ENCODE measurements at places on chromosomes 12 and 14. TPM values are rescaled to one million over a fixed set of nuclear protein-coding genes. Genes with fewer than 3 reads are reported as not detected.
A peak's percentile ranks its signal among the peaks of the same experiment; 100 is the strongest.

The RAD52 gene
- total RNA-seq = 11.1 TPM

The SMCO2 gene
- total RNA-seq = 0.52 TPM

The P2RX2 gene
- not detected for total RNA-seq

The EPS8 gene
- 64.8 TPM for total RNA-seq

The GPR68 gene
- total RNA-seq = 4.2 TPM

DNA sequence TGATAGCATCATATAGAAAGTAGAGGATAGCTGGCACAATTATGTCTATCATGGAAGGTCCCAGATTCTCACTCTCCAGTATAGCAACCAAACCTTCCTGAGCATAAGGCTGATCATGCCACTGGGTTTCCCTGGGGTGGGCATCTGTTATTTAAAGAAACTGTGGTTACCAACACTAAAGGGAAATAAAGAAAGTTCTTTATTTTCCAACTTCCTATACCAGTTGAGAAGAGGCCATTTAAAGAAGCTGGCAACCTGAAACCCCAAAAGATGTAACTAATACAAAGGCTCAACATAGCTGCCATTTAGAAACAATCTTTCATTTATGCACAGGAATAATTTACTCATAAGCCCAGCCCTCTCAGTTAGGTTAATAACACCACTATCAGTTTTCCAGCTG is 3.1 kb downstream of the BCAT1 start:
- DNase-seq = no peak

- DNase-seq = no peak
Observed at GRCh38 chr12:97513950-97514349, 51.3 kb downstream of the RMST start.

DNA sequence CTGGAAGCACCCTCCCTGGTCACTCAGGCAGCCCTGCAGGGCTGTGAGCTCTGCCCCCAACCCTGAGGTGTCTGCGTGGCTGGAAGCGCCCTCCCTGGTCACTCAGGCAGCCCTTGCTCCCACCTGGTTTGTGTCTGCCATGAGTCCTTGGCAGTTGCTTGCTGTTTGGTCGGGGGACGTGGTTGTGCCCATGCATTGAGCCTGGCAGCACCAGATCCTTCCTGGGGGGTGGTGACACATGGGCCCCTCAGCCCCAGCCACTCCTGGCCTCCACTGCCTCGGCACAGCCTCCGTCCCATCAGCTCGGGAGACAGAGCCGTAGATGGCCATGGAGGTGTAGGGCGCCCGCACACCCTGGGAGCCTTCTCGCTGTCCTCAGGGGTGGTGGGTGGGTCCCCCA is 19.6 kb downstream of the MTA1 start:
- no peak for DNase-seq

GRCh38 chr14:100388103-100389054 is 65.2 kb downstream of the SLC25A47 start:
- no peak for DNase-seq

DNA sequence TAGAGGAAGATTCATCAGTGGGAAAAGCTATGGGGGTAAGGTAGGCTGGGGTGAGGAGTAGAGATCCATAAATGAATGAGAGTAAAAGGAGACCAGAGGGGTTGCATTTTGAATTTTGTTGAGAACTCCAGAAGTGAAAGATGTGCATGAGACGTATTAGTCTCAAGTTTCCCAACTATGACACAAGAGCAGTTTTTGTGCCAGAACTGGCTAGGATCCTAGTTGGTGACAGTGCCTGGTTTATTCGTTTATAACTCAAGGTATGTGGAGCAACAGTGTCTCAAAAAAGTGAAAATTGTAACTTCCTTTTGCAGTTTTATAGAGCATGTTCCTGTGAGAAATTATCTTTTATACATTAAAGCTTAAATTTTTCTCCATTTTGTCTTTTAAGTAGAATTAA is 377.0 kb downstream of the NPAS3 start:
- no peak for DNase-seq

DNA sequence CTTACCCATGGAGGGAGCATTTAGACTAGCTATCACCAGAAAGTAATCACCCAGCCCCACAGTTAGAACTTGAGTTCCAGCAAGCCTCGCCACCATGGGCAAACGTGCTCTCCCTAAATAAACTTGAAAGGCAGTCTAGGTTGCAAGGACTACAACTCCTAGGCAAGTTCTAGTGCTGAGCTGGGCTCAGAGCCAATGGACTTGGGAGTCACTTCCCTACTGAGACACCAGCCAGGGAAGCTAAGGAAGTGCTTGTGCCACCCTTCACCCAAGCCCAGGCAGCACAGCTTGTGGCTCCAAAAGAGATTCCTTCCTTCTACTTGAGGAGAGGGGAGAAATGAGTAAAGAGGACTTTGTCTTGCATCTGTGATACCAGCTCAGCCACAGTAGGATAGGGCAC is 57.9 kb downstream of the SLCO1A2 start:
- no peak for DNase-seq

- no peak for DNase-seq
Observed at GRCh38 chr14:42664190-42664589, 1057.5 kb downstream of the LRFN5 start.

- DNase-seq = no peak
Observed at GRCh38 chr12:57541001-57541400, 6.0 kb downstream of the DCTN2 start.

DNA sequence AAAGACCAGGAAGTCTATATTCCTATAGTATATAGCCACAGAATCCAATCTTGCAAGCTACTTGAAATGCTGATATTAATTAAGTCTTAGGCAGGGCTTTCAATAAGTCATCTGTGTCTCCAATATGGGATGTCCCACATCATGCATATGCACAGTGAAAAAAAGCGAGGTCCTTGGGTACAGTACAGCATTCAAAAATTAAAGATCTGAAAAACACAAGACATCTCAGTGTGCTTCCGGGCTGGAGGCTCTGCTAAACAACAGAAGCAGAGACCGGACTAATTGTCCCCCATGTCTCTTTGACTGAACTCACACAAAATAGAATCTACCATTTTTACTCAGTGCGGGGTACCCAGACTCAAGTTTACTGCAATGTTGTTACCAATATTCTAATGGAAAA is 156.0 kb downstream of the DAD1 start:
- DNase-seq = no peak

DNA sequence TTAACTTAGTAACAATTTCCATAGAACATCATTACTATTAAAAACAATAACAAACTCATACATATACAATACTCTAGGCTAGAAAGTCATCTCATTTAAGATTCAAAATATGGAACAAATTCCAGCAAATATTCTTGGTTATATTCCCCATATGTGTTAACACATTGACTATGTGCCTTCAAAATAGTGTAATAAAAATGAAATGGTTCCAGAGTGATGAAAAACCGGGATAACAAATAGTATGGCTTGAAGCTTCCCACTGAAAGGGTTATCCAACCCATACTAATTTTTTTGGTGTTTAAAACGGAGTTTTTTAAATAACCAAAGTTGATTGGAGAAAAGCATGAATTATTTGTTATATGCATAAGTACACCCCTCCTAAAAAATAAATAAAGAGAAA is 5.3 kb downstream of the LRIG3 start:
- DNase-seq = no peak

GRCh38 chr12:14691560-14691959 is 4.8 kb downstream of the GUCY2C start:
- DNase-seq = peak; percentile 75

GRCh38 chr14:100438271-100438670 is 115.1 kb downstream of the SLC25A47 start:
- no peak for DNase-seq

DNA sequence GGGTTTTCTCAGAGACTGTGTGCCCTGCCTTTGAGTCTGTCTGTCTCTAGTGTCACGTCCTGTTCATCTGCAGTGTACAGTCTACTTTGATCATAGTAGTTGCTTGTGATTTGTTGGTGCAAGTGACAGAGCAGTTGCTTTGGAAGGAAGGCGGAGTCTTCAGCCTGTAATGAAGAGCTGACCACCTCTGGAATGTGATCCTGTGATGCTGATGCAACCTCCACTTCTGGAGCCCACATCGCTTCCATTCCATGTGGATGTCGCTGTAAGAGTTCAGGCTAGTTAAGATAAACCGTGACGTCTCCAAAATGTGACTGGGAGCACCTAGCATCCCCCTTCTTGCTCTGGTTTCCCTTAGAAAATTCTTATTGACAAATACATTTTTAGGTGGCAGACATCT is 51.8 kb downstream of the PELI2 start:
- no peak for DNase-seq

GRCh38 chr14:34781242-34781641 is 66.8 kb upstream of the CFL2 start:
- no peak for DNase-seq

GRCh38 chr12:84802161-84802560 is 110.4 kb downstream of the SLC6A15 start:
- DNase-seq = no peak
